Suprapubic skin (tissue), 4 donors: ENCODE measurements at places on chromosomes 2 and 18. TPM values are rescaled to one million over a fixed set of nuclear protein-coding genes. Genes with fewer than 3 reads are reported as not detected.

NEU2 gene
- 19.9 TPM for total RNA-seq

FBXO15 gene
- 0.60 TPM for total RNA-seq

TXNDC2 gene
- not detected for total RNA-seq

GCG gene
- total RNA-seq, result not detected
